ENCODE measurements at places on chromosomes 7 and 10. TPM values are rescaled to one million over a fixed set of nuclear protein-coding genes. Genes with fewer than 3 reads are reported as not detected.

GRCh38 chr10:101091546-101092290 lies 29.9 kb downstream of the KAZALD1 start:
- no peak for DNase-seq

GRCh38 chr7:46156853-46157252 lies 235.8 kb upstream of the IGFBP3 start:
- no peak for DNase-seq

FAM200A gene
- total RNA-seq, result 1.3 TPM

RET gene
- total RNA-seq, result 1.8 TPM

DNA sequence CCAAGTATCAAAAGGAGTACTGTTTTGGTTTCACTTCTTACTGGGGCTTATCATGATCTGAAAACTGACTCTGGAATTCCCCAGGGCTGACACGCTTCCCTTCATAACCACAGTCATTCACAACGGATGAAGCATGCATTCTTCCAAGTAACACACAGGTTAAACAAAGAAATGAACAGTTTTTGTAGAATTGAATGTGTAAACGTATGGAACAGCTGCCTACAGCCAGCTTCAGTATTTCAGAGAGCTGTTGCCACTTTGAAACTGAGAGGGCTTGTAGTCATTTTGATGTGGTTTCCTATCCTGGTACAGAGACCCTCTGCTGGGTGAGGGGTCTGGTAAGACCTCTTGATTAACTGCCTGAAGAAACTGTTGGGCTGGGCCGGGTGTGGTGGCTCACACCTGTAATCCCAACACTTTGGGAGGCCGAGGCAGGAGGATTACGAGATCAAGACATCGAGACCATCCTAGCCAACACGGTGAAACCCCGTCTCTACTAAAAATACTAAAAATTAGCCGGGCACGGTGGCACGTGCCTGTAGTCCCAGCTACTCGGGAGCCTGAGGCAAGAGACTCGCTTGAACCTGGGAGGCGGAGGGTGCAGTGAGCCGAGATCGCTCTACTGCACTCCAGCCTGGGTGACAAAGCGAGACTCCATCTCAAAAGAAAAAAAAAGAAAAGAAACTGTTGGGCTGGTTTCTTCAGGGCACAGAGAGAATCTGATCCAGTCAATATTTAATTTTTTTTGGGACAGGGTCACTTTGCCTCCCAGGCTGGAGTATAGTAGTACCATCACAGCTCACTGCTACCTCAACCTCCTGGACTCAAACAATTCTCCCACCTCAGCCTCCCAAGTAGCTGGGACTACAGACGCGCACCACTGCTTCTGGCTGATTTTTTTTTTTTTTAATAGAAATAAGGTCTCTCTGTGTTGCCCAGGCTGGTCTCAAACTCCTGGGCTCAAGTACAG lies 4.7 kb downstream of the NFE2L3 start:
- DNase-seq, result no peak

DNA sequence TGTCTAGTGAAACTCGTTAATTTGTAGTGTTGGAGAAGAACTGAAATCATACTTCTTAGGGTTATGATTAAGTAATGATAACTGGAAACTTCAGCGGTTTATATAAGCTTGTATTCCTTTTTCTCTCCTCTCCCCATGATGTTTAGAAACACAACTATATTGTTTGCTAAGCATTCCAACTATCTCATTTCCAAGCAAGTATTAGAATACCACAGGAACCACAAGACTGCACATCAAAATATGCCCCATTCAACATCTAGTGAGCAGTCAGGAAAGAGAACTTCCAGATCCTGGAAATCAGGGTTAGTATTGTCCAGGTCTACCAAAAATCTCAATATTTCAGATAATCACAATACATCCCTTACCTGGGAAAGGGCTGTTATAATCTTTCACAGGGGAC lies 187.6 kb downstream of the CFTR start:
- no peak for DNase-seq

DNA sequence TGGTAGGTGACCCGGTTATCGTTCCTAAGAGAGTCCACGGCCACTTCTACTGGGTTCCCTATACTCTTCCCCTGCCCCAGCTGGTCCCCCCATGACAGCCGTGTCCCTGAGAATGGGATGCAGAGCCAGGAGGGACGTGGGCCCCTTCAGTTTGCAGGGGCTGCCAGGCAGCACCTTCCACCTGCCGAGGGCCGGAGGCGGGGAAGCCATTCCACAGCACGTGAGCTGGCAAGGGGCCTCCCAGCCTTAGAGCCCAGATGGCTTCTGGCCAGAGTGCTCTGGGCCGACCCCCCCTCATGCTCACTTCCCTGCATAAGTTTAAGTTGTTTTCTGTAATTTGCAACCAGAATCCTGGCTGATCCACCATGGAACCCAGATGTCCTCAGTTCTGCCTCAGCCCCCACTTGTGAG lies 39.0 kb downstream of the DIP2C start:
- peak; percentile 42 for DNase-seq

- no peak for DNase-seq
Observed at GRCh38 chr10:96850825-96851224, 18.7 kb downstream of the LCOR start.

DNA sequence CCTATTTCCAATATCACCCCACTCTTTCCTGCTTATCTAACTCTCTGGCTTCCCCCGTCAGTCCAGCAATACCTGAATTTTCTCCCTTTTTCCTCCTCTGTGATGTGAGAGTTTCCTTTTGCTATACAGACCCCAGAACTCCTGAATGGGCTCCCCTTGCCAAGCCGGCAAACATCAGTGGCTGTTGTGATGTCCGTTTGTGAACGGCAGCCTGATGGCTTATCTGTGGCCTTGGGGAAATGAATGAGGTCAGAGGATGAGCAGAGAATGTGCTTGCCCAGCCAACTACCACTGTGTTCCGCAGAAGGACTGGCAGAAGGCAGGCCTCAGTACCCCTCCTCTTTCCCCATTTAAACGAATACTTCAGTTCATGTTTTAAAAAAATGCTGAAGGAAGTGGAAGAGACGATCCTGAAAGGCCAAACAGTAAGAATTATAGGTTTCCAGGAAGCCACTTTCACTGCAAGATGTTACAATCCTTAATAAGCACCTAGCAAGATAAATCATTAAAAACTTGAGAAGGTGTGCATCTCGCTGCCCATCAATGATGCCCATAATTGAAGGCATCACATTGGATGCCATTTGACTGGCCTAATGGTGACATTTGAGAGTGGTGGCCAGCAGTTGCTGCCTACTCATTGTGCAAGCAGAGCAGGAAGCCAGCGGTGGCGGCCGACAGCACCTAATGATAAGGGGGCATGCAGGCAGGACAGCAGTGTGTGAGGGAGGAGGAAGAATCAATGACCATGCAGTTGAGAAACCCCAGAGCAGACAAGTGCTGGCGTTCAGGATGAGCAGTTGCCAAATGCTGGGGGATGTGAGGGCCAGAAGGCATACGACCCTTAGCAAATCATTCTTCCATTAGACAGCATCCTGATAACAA lies 31.5 kb downstream of the SLC18A2 start:
- DNase-seq, result no peak

- DNase-seq, result no peak
Observed at GRCh38 chr10:133117688-133118071, 30.0 kb downstream of the ADGRA1 start.

GRCh38 chr10:108358912-108359311 lies 1194.4 kb upstream of the SORCS1 start:
- no peak for DNase-seq

- DNase-seq, result no peak
Observed at GRCh38 chr10:24708081-24708480, 15.6 kb downstream of the ARHGAP21 start.

DNA sequence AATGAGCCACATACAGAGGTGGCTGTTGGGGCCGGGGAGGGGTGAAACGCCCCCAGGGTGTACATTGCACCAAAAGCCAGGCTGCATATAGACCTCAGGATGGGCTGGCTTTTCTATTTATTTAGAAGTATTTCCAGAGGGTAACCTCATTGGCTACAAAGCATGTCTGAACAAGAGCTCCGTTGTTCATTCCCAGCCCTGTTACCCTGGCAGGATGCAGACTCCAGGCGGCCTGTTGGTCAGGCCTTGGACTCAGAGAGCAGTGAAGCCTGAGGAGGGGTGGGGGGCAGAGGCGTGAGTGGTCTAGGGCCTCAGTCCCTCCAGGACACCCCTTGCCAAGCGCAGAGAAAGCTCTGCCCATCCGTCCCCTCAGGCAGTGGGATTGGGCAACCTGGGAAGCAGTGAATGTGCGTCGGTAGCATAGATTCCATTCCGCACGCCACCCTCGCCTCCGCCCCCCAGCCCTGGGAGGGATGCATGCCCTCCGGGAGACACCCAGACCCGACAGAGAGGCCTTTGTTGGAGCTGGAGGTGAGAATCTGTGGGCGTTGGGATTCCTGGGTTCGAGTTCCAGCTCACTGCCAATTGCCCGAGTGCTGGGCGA lies 41.9 kb downstream of the TCF7L2 start:
- no peak for DNase-seq

GRCh38 chr10:62373995-62374861 lies at the start of gene ZNF365:
Gene ZNF365, plus strand, starts transcription at chr10:62374369. Its CDS starts 1,825 bp downstream, at chr10:62376194.
- DNase-seq, result peak; percentile 20

SPAM1 gene
- not detected for total RNA-seq

NUTM2D gene
- 0.26 TPM for total RNA-seq

FEZF1 gene
- total RNA-seq, result not detected

PNLIPRP2 gene
- not detected for total RNA-seq

DNA sequence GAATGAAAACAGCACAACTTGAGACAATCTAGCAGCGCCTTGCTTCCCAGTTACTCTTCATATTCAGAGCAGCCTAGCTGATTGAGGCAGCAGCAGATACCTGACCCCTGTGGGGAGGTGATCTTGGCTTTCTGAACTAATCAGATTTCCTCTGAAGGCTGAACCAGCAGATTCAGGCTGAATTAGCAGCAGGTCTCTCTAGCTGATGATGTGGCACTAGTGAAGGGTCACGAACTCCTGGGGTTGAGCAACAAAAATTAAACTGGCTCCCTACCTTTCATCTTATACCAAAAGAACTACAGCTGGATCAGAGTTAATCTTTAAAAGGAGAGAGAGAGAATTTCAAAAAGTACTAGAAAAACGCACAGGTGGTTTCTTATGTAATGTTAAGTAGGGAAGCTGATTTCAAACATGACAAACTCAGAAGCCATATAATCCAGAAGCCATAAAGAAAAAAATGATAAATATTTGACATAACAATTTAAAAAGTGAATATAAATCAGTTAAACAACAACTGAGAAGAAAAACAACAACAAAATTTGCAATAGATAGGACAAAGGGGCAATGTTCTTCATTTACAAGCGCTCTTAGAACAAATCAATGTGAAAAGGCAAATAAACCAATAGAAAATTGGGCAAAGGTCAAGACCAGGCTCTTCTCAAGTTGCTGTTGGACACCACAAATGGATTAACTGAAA lies 13.5 kb downstream of the SLC25A13 start:
- no peak for DNase-seq

CYP17A1 gene
- total RNA-seq, result 0.83 TPM

DNA sequence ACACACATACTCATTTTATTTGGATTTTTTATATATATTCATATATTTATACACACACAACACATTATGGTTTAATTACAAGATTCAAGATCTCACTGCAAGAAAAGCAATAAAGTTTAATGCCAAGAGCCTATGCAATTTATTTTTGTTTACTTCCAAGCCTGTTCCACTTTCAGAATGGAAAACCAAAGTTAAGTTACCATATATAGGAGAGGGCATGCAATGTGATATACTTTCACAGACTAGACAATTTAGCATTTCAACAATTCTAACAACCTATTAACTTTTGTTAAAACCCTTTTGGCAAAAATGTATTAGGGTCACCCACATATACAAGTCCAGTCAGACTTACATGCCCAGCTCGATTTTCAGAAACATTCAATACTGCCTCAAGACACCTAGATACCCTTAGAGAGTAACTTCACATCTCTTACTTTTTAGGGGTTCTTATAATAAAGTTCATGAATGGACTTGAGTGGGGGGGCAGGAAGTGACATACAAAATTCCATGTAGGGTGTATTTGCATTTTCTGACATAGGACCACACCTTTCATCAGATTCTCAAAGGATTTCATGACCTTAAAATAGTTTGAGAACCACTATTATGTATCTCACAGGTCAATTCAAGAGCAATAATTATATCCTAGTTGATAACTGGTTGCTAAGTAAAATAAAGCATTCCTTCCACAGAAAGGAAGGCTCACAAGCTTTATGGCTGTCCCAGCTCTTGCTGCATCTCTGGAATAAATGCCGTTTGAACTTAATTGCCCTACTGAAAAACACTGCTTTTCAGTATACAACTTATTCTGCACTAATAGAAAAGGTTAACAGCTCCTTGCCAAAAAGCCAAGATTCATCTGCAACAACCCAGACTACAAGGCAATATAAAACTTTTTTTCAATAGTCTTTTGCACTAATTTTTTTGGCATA lies 2.5 kb downstream of the P4HA1 start:
- no peak for DNase-seq

GRCh38 chr10:79468015-79468560 lies 22.7 kb upstream of the ZCCHC24 start:
- DNase-seq, result no peak

- no peak for DNase-seq
Observed at GRCh38 chr10:89035461-89035860, 44.9 kb downstream of the FAS start.

AGAP5 gene
- total RNA-seq, result 0.77 TPM

GRCh38 chr7:129550693-129551360 lies 48.5 kb downstream of the SMKR1 start:
- no peak for DNase-seq

DNA sequence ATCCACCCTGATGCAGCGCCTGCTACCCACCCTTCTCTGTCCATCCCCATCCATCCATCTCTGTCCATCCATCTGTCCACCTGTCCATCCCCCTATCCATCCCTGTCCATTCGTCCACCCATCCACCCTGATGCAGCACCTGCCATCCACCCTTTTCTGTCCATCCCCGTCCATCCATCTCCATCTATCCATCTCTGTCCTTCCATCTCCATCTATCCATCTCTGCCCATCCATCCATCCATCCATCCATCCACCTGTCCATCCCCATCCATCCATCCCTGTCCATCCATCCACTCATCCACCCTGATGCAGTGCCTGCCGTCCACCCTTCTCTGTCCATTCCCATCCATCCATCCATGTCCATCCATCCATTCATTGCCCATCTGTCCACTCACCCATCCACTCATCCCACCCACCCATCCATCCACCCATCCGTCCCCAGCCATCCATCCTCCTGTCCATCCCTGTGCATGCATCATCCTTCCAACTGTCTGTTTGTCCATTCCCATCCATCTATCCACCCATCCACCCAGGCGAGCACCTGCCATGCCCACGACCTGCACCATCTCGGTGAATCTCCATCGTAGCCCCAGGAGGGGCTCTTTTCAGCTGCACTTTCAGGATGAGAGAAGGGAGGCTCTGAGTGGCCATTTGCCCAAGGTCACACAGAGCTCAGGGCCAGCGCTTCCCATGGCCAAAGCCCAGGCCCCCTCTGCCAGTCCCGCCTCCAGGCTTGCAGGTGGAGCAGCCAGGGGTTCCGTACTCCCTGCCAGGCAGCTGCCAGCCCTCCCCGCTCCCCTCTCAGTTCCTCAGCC lies 137.4 kb downstream of the LHPP start:
- DNase-seq, result no peak

GRCh38 chr7:97513326-97513725 lies 218.6 kb upstream of the TAC1 start:
- DNase-seq, result no peak

Measured in uterus (tissue), 4 donors.